ENCODE measurements at places on chromosomes 3 and 15.

DNA sequence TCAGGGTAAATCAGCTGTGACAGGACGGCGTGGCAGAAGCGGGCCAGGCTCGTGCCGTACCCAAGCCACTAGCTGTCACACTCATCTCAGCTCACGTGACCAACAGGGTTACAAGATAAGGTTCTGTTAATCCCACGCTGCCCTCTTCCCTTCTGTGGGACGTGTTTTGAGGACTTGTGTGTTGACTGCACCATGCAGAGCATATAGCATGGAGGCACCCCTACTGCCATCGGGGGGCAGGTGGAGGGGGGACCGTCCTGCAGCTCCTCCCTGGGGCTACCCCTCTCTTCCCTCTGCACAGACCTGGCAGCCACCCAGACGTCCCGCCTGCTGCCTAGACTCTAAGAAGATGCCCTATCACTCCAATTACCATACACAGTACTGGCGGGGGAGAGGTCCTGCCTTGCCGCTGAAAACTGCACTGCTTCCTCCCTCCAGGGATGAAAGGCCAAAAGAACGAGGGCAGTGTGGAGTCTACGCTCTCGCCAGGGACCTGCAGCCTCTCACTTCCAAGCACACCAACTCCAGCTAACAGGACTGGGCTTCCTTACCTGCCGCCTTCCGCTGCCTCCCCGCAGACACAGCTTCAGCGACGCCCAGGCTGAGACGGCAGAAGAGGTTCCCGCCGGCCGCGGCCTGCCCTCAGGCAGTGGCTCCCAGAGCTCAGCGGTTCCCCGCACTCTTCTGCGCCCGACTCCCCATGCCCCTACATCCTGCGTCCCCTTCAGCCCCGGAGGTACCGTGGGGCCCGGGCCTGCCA is at the start of gene TNK2:
TSS of gene TNK2 (minus strand) at position 618 of the 760 bp plus-strand sequence. CDS start 19,963 bp downstream, outside the sequence.
- DNase-seq: no peak

- DNase-seq: no peak
These were observed 98.9 kb downstream of the LRRK1 start for GRCh38 chr15:101018016-101018415.

DNA sequence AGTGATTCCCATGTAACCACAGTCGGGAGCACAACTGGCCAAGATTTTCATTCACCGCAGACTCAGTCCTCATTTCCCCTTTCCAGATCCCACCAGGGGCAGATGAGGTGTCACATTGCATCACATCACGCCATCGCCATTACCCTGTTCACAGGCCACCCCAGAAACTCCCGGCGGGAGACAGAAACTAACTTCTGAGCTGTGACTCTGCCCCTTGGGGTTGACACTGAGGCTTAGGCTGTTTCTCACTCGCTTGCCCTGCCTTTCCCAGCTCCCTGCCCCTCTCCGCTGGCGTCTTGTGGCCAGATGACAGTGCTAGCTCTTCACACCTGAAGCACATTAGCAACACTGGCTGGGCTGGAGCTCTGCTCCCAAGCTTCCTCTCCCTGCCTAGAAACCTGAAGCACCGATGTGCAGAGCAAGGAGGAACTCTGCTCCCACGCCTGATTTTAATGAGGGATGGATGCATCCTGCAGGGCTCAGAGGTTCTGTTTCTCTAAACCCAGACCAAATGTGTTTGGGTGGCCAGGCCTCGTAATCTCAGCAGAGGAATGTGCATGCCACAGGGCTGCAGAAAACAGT is 88.8 kb upstream of the CTDSPL start:
- DNase-seq: no peak

DNA sequence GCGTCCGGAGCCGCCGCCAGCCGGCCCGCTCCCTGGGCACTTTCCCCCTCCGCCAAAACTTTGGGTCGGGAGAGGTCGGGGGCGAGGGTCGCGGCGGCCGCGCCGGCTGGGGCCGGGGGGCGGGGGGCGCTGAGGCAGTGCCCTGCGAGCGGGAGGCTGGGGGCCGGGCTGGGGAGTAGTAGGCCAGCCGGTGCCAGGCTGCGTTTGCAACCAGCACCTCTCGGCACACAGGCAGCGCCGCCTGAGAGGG is 452 bp downstream of the BBX start:
- no peak for DNase-seq

GRCh38 chr3:164852866-164853265 is 225.4 kb downstream of the SI start:
- no peak for DNase-seq

- DNase-seq: no peak
These were observed 6.9 kb upstream of the TOPAZ1 start for GRCh38 chr3:44234648-44235268.
